ENCODE measurements at places on chromosomes 4 and X. TPM values are rescaled to one million over a fixed set of nuclear protein-coding genes. Genes with fewer than 3 reads are reported as not detected.

DNA sequence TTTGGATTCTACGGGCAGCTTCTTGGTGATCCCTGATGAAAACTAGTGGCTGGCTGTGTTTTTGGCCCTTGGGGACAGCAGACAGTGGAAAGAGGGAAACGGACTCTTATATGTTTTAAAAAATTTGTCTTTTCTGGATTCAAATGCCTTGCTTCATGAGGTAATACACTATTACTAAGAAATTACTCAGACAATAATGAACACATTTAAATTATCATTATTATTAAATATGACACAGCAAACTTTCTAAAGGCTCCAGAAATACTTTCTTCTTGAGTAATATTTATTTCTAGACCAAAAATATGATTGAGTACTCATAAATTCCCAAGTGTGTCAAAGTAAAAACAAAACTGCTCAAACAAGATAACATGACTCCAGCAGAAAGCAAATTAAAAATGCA lies 520.7 kb upstream of the AADAT start:
- DNase-seq, result no peak
- H3K4me1 ChIP-seq, result no peaks in the 10 kb centered on the region
- no peaks in the 10 kb centered on the region for H3K27me3 ChIP-seq

DNA sequence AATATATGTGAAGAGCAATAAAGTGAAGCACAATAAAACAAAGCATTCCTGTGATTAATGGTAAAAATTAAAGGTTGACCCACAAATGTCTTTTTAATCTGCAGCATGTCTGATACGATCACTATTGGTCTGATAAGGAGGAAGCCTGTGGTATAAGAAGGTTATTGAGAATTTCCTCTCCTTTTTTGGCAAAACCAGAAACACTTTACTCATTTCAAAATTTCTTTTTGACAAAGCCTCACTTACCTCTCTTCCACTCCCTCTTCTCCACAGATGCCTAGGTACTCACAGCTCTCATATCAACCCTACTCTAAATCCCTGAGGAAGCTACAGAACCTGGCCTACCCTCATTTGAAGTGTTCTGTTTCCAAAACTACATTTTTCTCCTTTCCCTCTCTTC lies 56.1 kb downstream of the TSPAN5 start:
- H3K36me3 ChIP-seq, result peaks cover 34% of the 10 kb centered on the region
- H3K27me3 ChIP-seq, result peaks cover 5% of the 10 kb centered on the region
- peaks cover 59% of the 10 kb centered on the region for H3K4me1 ChIP-seq
- no peak overlapping the region for H3K4me3 ChIP-seq

DNA sequence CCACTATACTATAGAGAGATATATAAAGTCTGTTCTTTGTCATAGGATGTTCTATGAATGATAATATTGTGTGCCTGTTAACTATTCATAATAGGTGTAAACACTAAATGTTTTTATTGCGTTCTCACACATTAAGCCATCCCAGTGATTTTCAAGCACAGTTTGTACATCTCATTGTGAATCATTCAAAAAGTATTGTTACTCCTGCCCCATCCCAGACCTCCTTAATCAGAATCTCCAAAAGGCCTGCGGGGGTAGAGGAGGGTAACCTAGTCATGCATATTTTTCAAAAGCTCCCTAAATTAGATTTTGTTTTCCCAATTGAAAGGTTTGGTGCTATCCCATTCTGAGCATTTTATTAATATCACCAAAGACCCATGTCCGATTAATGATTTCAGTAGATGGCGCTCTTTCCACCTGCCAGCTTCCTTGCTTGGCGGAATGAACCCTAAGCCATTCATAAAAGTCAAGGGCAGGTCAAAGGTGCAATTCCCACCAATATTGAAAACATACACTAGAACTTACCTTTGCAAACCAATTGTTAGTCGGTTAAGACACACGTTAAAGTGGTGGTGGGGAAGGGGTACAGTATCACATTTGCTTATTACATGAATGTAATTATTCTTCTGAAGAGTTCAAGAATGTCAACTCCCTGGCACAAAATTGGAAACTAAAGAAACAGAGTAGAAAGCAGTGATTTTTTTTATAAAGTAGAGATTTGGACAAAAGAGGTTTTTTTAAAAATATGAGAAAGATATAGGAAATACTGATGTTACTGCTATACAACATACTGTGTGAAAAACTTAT lies 5.8 kb upstream of the TET2 start:
- H3K27ac ChIP-seq, result no peak overlapping the region
- no peak for DNase-seq
- H3K36me3 ChIP-seq, result no peaks in the 10 kb centered on the region
- peaks cover 12% of the 10 kb centered on the region for H3K4me1 ChIP-seq
- H3K27me3 ChIP-seq, result peaks cover 73% of the 10 kb centered on the region
- H3K4me3 ChIP-seq, result no peak overlapping the region

GRCh38 chrX:22110729-22111494 lies 78.8 kb downstream of the PHEX start:
- peaks cover 1% of the 10 kb centered on the region for H3K4me1 ChIP-seq
- H3K27ac ChIP-seq, result no peak overlapping the region
- H3K4me3 ChIP-seq, result no peak overlapping the region
- no peaks in the 10 kb centered on the region for H3K27me3 ChIP-seq

DNA sequence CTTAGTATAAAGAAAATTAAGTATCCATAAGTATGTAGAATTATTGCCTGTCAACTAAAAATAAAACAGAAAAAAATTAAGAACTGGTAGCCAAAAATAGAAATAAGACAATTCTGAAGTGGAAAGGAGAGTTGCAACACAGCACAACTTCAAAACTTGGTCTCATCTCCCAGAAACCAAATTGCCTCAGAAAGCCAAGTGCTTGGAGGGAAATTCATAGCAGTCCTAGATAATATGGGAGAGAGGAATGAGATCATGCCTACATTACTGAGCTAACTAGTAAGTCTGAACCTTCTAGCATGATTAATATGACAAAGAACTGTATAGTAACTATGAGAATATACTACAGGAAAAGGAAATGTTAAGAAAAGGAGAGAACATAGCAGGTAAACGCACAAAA lies 256.5 kb downstream of the LDB2 start:
- H3K27ac ChIP-seq, result no peak overlapping the region
- no peak for DNase-seq
- H3K4me1 ChIP-seq, result peaks cover 24% of the 10 kb centered on the region

GRCh38 chrX:9862525-9862924 lies 76.3 kb downstream of the SHROOM2 start:
- no peaks in the 10 kb centered on the region for H3K36me3 ChIP-seq
- DNase-seq, result peak; percentile 31
- no peak overlapping the region for H3K27ac ChIP-seq
- peaks cover 29% of the 10 kb centered on the region for H3K4me1 ChIP-seq

DNA sequence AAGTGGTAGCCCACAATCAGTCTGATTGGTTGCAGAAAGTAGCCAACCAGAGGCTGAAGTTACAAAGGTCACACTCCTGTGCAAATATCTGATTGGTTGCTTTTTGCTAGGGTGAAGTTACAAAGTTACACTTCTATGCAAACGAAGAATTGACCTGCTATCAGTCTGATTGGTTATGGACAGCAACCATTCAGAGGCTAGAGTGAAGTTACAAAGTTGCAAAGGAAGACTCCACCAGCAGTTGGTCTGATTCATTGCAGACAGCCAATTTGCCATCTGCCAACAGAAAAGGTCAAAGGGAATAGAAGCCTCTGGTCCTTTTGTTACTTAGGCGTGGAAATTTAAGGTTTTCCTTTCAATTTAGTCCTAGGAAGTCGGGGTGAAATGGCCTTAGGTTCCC lies 377.7 kb downstream of the PRDM5 start:
- H3K27ac ChIP-seq, result no peak overlapping the region
- H3K4me3 ChIP-seq, result no peak overlapping the region
- H3K27me3 ChIP-seq, result no peaks in the 10 kb centered on the region
- H3K4me1 ChIP-seq, result peaks cover 11% of the 10 kb centered on the region

DNA sequence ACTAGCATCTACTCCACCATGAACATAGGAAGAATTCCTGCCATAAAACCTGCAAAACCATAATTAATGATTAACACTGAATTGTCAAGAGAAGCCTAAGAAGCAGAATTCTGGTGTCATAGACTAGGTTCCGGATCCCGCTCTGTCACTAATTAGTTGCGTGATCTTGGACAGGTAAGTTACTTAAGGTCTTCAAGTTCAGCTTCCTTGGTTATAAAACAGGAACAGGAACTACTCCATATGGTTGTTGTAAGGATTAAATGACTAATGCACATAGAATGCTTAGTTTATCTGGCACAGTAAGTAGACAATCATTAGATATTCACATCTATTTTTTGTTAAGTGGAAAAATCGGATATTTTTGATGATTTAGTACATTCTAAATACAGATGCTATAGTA lies 14.3 kb downstream of the G3BP2 start:
- no peak overlapping the region for H3K4me3 ChIP-seq
- no peak for DNase-seq
- H3K27me3 ChIP-seq, result no peaks in the 10 kb centered on the region
- peak overlapping the region; percentile 89 for H3K27ac ChIP-seq
- H3K4me1 ChIP-seq, result peaks cover 16% of the 10 kb centered on the region
- H3K36me3 ChIP-seq, result peaks cover 73% of the 10 kb centered on the region

DNA sequence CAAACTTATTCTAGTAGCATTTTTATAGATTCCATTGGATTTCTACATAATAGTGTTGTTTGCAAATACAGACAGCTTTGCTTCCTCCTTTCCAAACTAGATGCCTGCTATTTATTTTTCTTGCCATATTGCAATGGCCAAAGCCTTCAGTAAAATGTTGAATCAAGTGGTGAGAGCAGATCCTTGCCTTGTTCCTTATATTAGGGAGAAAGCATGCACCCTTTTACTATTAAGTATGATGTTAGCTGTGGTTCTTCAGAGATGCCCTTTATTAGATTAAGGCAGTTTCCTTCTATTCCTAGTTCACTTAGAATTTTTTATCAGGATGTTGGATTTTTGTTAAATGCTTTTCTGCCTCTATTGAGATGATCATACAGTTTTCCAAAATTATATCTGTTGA lies 233.7 kb downstream of the CBR4 start:
- no peaks in the 10 kb centered on the region for H3K4me1 ChIP-seq
- H3K27ac ChIP-seq, result no peak overlapping the region
- no peak for DNase-seq
- no peak overlapping the region for H3K4me3 ChIP-seq

GRCh38 chrX:2583194-2584162 lies 82.7 kb upstream of the DHRSX start:
- no peaks in the 10 kb centered on the region for H3K36me3 ChIP-seq
- H3K4me1 ChIP-seq, result peaks cover 31% of the 10 kb centered on the region
- H3K27ac ChIP-seq, result no peak overlapping the region
- peak; percentile 38 for DNase-seq
- peak overlapping the region; percentile 69 for H3K4me3 ChIP-seq
- H3K27me3 ChIP-seq, result peaks cover 54% of the 10 kb centered on the region

- no peak overlapping the region for H3K4me3 ChIP-seq
- no peaks in the 10 kb centered on the region for H3K4me1 ChIP-seq
- no peak for DNase-seq
Measured at GRCh38 chr4:79306795-79307194, 19.1 kb downstream of the NAA11 start.

DNA sequence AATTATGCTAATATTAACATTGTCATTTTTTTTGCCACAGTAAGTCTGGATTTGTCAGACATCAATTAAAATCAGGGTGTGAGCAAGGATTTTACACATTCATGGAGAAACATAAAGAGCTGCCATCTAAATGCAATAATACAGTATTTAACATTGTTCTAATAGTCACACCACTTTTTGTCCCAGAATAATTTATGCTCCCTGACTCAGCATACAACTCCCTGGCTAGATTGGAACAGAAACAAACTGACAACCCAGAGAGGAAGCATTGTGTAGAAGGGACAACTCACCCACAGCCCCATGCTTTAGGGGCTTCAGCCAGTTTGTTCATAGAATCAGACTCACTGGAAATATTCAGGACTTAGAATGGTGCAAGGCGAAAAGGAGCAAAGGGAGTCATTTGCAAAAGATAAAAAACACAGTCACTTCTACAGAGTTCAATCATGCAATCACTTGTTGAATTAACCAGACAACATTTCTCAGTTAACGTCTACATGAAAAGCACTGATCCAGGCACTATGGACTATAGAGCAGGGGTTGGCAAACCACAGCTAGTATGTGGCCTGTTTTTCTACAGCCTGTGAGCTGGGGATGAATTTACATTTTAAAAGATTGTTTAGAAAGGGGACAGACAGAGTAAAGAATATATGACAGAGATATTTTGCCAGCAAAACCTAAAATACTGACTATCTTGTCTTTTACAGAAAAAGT lies 26.4 kb upstream of the SEC24B start:
- DNase-seq, result no peak
- no peaks in the 10 kb centered on the region for H3K36me3 ChIP-seq
- H3K4me3 ChIP-seq, result no peak overlapping the region
- H3K4me1 ChIP-seq, result peaks cover 42% of the 10 kb centered on the region
- H3K27me3 ChIP-seq, result no peaks in the 10 kb centered on the region

- peak; percentile 19 for DNase-seq
- no peak overlapping the region for H3K4me3 ChIP-seq
- peaks cover 21% of the 10 kb centered on the region for H3K27me3 ChIP-seq
- peaks cover 18% of the 10 kb centered on the region for H3K4me1 ChIP-seq
- no peaks in the 10 kb centered on the region for H3K36me3 ChIP-seq
Measured at GRCh38 chr4:2789793-2790582, 2.9 kb upstream of the SH3BP2 start.

- DNase-seq, result no peak
- no peaks in the 10 kb centered on the region for H3K27me3 ChIP-seq
- no peak overlapping the region for H3K4me3 ChIP-seq
- peaks cover 29% of the 10 kb centered on the region for H3K4me1 ChIP-seq
Measured at GRCh38 chr4:55014876-55015275, 110.5 kb downstream of the KDR start.

GRCh38 chr4:56744030-56744429 lies 62.9 kb upstream of the HOPX start:
- H3K4me1 ChIP-seq, result no peaks in the 10 kb centered on the region
- H3K27ac ChIP-seq, result no peak overlapping the region
- no peaks in the 10 kb centered on the region for H3K36me3 ChIP-seq

GRCh38 chr4:56768316-56768715 lies 53.2 kb downstream of the SPINK2 start:
- H3K27me3 ChIP-seq, result no peaks in the 10 kb centered on the region
- H3K36me3 ChIP-seq, result no peaks in the 10 kb centered on the region
- peak overlapping the region; percentile 21 for H3K27ac ChIP-seq
- no peak overlapping the region for H3K4me3 ChIP-seq

- H3K4me3 ChIP-seq, result no peak overlapping the region
- no peaks in the 10 kb centered on the region for H3K27me3 ChIP-seq
- DNase-seq, result no peak
- H3K27ac ChIP-seq, result no peak overlapping the region
- H3K36me3 ChIP-seq, result no peaks in the 10 kb centered on the region
Measured at GRCh38 chrX:19715711-19716638, 171.4 kb downstream of the SH3KBP1 start.

GRCh38 chr4:186859420-186859819 lies 135.8 kb upstream of the FAT1 start:
- peaks cover 5% of the 10 kb centered on the region for H3K4me1 ChIP-seq
- DNase-seq, result no peak
- H3K27me3 ChIP-seq, result no peaks in the 10 kb centered on the region
- H3K27ac ChIP-seq, result no peak overlapping the region

SLC4A4 gene
- total RNA-seq, result 1.1 TPM

F11 gene
- total RNA-seq, result 1.6 TPM

ODAPH gene
- not detected for total RNA-seq

MAGEA10 gene
- total RNA-seq, result not detected

SLC25A6 gene
- 627 TPM for total RNA-seq

ETDA gene
- not detected for total RNA-seq

NEUROG2 gene
- 0.09 TPM for total RNA-seq

GJB1 gene
- total RNA-seq, result 0.14 TPM
